ENCODE measurements at places on chromosomes 4 and X.
A peak's percentile ranks its signal among the peaks of the same experiment; 100 is the strongest.

DNA sequence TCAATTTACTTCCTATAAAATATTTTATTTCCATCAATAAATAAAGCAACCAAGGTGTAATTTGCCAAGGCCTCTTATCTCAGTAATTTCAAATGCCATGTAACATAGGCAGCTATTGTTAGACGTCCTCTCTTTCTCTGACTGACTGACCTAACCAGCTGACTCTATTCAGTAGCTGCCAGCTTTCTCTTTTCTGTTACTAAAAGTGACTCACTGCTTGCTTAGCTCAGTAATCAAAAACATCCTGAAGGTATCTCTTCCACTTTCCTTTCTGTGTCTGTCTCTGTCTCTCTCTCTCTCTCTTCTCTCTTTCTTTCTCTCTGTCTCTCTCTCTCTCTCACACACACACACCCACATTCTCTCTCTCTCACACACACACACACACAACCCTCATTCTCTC, 134.2 kb downstream of the SPOCK3 start:
- peak; percentile 3 for DNase-seq

GRCh38 chr4:111631215-111631999, 513.8 kb upstream of the FAM241A start:
- DNase-seq, result peak; percentile 51

DNA sequence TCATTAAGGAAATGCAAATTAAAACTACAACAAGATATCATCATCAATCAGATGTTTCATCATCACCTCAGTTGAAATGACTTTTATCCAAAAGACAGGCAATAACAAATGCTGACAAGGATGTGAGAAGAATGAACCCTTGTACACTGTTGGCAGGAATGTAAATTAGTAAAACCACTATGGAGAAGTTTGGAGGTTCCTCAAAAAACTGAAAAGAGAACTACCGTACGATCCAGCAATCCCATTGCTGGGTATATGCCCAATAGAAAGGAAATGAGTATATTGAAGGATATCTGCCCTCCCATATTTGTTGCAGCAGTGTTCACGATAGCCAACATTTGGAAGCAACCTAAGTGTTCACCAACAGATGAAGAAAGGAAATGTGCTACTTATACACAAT, 50.6 kb upstream of the STARD8 start:
- no peak for DNase-seq

DNA sequence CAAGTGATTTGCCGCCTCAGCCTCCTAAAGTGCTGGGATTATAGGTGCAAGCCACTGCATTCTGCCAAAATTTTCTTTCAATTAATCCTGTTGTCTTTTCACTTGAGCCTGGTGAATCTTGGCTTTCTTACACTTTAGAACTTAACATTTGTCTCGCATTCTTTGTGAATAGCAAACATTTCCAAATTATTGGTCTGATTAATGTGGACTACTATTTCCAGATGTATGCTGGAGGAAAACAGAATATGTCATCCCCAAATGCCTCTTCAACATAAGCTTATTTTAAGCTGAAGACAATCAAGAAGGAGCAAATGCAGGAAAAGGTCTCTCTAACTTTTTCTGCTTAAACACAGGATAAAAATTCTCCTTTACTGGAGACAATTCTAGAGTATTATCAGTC, 233.4 kb downstream of the PPP4R3C start:
- no peak for DNase-seq

DNA sequence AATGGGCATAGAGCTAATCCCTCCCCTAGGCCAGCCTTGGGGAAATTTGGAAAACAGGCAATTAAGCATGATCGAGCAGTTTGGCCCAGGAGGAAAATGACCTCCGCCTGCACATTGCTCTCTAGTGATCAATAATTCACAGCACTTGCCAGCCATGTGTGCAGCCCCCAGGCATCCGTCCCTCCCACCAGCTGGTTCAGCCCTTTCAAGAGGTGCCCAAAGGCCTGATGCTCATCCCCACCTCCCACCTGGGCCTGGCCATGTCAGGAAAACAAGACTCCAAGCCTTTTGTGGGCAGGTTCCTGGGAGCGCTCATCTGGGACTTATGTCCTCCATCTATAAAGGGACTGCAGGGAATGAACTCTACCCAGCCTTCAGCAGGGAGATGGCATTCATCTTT, 17.5 kb upstream of the PPP2R2C start:
- DNase-seq, result no peak

- DNase-seq, result no peak
Measured at GRCh38 chrX:24934279-24934678, 81.5 kb downstream of the ARX start.

- DNase-seq, result peak; percentile 55
Measured at GRCh38 chrX:73577361-73577760, 14.4 kb downstream of the CHIC1 start.

DNA sequence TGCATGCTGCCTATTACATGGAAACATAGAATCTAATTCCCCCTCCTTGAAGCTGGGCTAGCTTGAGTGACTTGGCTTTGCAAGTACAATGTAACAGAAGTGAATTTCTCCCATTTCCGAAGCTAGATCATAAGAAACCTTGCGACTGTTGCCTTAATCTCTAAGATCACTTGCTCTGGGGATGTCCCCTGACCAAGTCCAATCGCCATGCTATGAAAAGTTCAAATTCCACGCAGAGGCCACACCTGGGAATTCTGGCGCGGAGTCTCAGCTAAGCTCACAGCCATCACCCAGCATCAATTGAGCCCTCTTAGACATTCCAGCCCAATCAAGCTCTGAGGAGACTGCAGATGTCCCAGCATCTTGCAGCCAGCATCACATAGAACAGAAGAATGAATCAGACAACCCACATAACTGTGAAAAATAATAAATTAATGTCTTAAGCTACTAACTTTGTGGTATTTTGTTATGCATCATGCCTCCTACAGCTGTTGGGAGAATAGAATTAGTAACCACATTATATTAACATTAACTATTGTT, 27.0 kb downstream of the GPM6A start:
- no peak for DNase-seq
